Endothelial cell of umbilical vein (primary cell): ENCODE measurements at places on chromosomes 3 and 15. TPM values are rescaled to one million over a fixed set of nuclear protein-coding genes. Genes with fewer than 3 reads are reported as not detected.

DNA sequence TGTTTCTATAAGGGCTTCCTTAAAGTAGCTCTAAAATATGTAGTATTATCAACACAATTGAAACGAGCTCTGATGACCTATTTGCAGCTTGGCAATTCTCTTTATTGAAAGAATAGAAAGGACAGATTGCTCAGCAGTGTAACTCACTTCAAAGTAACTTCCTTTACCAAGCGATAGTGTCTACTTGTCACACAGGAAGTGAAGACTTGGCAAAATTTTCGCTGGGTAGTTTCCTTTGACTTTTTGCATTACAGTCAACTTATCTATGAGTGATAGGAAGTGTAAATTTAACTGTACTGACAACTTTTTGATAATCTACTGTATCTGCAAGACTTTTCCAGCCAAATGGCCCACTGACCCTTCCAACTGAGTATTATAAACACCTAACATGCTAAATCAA, 22.8 kb downstream of the SLC9A9 start:
- DNase-seq, result peak; percentile 23

The PRR23C gene
- not detected in 2 replicates for total RNA-seq

GRCh38 chr3:159724627-159725026, 264.0 kb upstream of the IL12A start:
- no peak for DNase-seq

- DNase-seq, result peak; percentile 91
Measured at GRCh38 chr3:172467170-172467824, 19.0 kb upstream of the GHSR start.

DNA sequence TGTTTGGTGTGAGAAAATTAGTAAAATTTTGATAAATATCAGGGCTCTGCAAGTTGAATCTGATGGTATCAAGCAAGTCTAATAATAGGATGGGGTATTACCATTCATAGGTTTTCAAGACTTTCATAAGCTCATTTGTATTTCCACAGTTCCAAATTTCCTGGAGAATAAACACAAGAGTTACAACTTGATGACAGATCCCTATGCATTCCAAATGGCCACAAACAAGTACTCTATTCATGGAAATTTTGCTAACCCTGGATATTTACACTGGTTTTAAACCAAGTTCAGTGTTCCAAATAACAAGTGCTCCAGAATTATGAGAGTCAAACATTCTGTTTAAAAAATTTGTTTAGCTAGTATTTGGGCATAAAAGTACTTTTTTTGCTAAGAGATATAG, 75.0 kb upstream of the CNTN6 start:
- DNase-seq, result no peak

DNA sequence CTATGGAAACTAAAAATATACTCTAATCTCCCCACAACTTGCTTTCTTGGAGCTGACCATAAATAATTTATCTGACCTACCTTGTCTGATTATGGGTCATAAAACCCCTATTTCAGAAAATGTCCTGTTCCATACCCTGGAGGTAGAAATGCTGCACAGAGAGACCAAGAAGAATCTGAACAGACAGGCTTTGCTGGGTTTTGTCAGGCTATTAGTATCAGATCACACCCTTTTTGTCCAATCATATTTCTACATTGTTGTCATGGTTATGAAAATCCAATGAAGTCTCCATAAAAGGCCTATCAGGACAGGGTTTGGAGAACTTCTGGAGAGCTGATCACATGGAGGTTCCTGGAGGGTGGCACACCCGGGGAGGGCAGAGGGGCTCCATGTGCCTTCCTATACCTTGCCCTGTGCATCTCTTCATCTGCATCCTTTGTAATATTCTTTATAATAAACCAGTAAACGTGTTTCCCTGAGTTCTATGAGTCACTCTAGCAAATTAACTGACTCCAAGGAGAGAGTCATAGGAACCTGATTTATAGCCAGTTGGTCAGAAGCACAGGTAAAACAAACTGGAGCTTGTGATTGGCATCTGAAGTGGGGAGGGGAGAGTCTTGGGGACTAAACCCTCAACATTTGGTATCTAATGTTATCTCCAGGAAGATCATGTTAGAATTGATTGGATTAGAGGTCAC, 58.1 kb downstream of the NGLY1 start:
- DNase-seq, result no peak

The RHOV gene
- total RNA-seq, result 0.18 and 0.20 TPM in 2 replicates

- no peak for DNase-seq
Measured at GRCh38 chr15:92407916-92408315, 14.2 kb downstream of the ST8SIA2 start.

The CFAP92 gene
- 0.21 and 0.62 TPM in 2 replicates for total RNA-seq

The DCP1A gene
- total RNA-seq, result 28.5 and 38.0 TPM in 2 replicates

DNA sequence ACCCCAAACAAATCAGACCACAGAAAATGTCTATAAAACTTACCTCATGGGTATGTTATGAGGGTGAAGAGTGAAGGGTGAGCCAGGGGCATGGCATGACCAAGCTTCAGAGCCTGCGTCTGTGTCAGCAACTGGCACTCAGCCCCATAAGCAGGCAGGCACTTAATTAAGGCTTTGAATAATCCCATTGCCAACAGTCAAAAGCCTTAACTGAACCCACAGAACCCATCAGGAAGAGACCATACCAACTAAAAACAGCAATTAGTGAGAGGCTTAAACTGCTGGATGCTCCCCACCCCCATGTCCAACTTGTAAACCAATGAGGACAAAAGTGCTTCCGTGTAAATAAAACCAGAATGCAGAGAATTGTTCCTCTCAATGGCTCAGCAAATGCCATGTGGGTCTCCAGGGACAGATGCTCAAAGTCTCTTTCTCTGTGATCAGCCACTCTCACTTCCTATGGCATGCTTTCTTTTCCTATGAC, 126.0 kb downstream of the MYLK start:
- DNase-seq, result no peak

- DNase-seq, result peak; percentile 74
Measured at GRCh38 chr3:32614956-32615355, 44.3 kb upstream of the DYNC1LI1 start.

DNA sequence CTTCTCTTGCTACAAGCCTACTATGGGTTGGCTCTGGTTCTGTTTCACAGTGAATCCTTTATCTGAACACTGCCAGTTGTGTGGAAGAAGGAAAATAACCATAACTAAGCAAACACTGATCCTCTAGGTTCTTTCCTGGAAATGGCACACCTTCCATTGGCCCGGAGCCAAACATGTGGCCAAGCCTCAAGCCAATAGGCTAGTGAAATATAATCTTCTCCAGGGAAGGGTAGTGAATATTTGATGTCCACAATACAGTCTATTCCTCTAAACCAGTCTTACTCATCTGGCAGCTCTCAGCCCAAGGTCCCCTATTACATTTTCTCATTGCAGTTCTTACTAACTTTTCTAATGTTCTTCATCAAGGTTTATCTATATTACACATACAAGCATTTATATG, 921.3 kb downstream of the TUSC7 start:
- no peak for DNase-seq

DNA sequence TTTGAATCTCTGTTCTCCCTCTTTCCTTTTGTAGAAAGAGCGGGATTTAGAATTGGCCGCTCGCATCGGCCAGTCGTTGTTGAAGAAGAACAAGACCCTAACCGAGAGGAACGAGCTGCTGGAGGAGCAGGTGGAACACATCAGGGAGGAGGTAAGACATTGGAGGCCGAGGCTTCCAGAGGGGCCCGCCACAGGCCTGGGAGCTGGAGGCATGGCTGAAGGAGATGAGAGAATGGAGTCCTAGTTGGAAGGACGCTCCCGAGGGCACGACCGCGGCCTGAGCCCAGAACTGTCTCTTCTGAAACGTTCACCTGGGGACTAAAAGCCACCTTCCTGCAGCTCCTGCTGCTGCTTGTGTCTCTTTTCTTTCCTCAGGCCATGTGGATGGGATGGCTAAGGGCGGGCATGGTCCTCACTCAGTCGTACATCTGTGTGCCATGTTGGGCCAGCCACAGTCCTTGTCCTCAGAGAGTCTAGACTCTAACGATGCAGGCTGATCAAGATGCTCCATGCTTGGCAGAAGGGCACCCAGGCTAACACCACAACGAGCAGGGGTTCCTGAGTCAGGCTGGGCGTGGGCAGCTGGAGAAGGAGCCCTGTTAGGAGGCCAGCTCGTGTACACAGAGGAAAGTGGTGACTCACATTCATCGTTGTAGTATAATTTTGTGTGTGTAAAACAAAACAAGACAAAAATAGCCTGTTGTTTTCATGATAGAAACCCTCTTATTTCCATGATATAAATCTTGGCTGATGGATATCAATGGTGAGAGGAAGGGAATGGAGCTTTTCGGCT, 81.1 kb downstream of the CCK start:
- peak; percentile 84 for DNase-seq

GRCh38 chr15:48109856-48110531, 10.8 kb upstream of the SLC24A5 start:
- no peak for DNase-seq

DNA sequence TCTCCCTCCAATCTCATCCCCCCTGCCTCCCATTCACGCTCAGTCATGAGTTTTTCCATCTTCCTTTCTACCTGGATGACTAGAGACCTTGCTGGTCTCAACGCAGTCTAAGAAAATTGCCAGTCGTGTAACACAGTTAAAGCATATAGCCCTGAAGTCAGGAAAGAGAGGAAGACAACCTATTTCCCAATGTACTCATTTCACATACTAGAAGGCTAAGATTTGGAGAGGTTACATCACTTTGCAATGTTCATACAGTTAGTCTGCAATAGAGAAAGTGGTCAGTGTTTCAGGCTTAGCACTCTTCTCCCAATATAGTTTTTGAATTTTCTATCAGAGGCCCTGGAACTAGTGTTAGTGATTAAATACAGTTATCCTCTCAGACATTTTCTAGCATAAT, 278.6 kb downstream of the EDEM1 start:
- no peak for DNase-seq

The C15orf62 gene
- 0.38 and 0.44 TPM in 2 replicates for total RNA-seq

DNA sequence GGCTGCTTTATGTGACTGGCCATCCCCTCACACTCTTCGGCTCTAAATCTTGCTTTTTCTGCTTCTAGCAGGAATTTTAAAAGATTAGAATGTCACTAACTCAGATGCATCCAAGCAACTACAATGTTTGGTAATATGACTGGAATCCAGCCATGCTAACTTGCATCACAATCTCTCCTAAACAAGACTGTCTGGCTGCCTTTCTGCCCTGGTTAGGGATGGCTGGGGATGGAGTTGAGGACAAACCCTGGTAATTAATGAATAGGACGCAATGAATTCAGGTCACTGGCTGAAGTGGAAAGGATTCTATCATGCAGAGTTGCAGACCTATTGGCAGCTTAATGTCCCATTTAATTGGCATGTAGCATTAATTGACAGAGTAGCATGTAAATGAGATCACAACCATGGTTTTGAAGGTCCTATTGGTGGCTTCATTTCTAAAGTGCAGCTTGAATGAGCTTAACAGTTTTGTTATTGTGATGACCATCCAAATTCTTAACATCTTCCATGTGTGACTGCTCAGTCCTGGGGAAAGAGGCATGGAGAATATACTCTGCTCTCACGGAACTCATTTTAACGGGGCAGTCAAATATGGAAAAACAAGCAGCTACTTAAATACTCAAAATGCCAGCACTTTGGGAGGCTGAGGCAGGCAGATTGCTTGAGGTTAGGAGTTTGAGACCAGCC, 21.7 kb downstream of the NMNAT3 start:
- DNase-seq, result no peak

DNA sequence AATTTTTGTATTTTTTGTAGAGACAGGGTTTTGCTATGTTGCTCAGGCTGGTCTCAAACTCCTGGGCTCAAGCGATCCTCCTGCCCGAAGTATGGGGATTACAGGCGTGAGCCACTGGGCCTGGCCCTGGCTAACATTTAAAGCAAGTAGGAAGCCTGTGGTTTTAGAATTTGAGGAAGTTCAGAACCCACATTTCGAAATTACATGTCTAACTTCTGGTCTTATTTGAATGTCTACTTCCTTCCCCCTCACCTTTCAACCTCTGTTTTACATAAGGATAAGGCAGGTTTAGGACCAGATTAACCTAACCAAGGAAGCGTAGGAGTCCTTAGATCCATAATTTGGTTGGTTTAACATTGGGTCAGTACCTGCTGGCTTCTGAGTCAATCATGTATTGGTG, 120.5 kb upstream of the PROK2 start:
- DNase-seq, result no peak

DNA sequence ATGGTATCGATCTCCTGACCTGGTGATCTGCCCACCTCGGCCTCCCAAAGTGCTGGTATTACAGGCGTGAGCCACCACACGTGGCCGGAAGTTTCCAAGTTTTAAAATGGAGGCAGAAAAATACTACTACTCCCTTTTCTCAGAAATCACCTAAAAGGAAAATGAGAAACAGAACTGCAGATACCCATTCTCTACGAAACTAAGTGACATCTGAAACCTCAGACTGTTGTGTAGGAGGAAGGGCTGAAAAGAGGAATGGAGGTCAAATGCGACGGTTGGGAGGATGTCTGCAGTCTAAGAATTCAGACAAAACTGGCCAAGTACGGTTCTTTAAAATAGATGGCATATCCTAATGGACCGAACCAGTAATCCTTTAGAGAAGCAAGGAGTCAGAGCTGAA, 24.1 kb downstream of the WDR48 start:
- no peak for DNase-seq

DNA sequence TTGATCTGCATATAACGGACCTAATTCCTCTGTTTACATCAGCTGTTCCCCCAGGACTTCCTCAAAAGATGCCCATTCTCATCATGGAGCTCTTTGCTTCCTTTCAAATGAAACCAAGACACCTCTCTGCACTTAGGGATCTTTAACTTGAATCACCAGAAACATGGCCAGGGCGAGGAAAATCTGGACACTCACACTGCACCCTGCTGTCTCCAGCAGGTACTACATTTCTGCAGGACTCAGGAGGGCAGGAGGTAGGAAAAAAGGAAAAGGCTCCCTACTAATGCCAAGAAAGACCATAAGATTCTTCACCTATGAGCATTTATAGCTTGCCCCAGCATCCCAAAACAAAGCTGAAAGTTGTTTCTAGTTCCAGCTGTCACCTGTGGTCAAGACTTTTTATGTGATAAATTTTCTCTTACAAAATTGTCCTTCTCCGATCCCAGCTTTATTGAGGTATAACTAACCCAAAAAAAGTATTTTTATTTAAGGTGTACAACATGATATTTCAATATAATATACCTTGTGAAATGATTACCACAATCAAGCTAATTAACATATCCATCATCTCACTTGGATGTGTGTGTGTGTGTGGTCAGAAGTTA, 87.3 kb upstream of the C15orf61 start:
- DNase-seq, result peak; percentile 66

The MRPL3 gene
- 68.2 and 68.8 TPM in 2 replicates for total RNA-seq
